Heart left ventricle (tissue), 16 donors: ENCODE measurements at places on chromosomes 16 and 17. TPM values are rescaled to one million over a fixed set of nuclear protein-coding genes. Genes with fewer than 3 reads are reported as not detected.

GRCh38 chr17:37605813-37606505 lies 3.3 kb downstream of the SYNRG start:
- DNase-seq: no peak

GRCh38 chr17:49365667-49366066 lies 3.6 kb upstream of the ZNF652 start:
- no peak for DNase-seq

GRCh38 chr16:66429290-66429962 lies 2.3 kb downstream of the BEAN1 start:
- no peak for DNase-seq

- no peak for DNase-seq
These were observed 504.6 kb downstream of the HS3ST4 start for GRCh38 chr16:26196310-26196709.

DNA sequence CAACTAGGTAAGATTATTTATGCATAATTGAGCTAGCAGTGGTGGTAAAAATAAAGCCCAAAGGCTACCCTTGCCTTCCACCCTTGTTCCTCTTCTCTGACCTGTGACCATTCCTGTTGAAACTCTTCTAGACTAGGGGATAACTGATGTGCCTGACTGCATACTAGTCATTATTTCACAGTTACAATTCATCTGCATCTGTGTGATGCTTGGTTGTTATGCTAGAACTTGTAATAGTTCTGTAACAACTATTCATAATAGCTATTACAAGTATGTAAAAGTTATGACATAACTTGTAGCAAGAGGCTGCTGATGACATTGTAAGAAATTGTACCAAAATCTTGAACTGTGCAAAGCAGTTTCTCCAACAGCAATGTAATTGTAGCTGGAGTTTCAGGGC lies 2.4 kb upstream of the VAC14 start:
- DNase-seq: no peak

GRCh38 chr17:8188263-8188839 lies 1.6 kb downstream of the BORCS6 start:
- DNase-seq: peak; percentile 27

GRCh38 chr17:80603396-80603795 lies 58.8 kb downstream of the RPTOR start:
- no peak for DNase-seq

The SNX11 gene
- 10.0 TPM for total RNA-seq

The SLC6A4 gene
- total RNA-seq: not detected
